Sigmoid colon (tissue), 7 donors: ENCODE measurements at places on chromosomes 1 and 21.

GRCh38 chr21:34126269-34126668, 52.9 kb downstream of the MRPS6 start:
- no peaks in the 10 kb centered on the region for H3K36me3 ChIP-seq
- H3K27ac ChIP-seq = peak overlapping the region; percentile 89
- H3K27me3 ChIP-seq = no peaks in the 10 kb centered on the region
- peaks cover 81% of the 10 kb centered on the region for H3K4me1 ChIP-seq
- no peak overlapping the region for H3K4me3 ChIP-seq
- peak; percentile 82 for DNase-seq

DNA sequence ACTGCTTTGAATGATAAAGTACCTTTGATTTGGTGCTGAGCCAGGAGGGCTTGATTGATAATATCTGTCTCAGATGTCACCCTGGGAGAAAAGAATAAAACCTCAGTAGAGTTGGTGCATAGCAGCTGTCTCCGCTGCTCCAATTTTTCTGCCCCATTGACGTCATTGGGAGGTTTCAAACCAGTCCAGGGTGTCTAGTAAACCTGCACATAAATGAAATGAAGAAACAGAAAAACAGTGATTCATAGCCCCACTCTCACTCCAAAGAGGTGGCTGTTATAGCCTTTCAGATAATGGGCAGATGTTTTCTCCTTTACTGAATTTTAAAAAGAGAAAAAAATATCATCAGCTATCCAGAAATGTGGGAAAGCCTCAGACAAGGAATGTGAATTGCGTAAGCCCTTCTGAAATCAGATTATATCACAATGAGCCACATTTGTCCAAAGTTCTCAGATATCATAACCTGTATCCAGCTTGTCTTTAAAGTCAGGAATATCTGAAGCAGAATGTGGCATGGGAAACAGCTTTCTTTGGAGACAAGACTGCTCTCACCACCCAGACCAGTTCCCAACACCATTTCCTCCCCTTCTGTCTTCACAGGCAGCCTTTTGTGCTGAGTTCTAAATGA, 351.3 kb upstream of the SGIP1 start:
- H3K4me3 ChIP-seq = no peak overlapping the region
- H3K27ac ChIP-seq = no peak overlapping the region
- DNase-seq = peak; percentile 78
- H3K36me3 ChIP-seq = no peaks in the 10 kb centered on the region

- no peak overlapping the region for H3K27ac ChIP-seq
- no peaks in the 10 kb centered on the region for H3K27me3 ChIP-seq
- H3K36me3 ChIP-seq = no peaks in the 10 kb centered on the region
- no peak overlapping the region for H3K4me3 ChIP-seq
- DNase-seq = no peak
Observed at GRCh38 chr1:69738458-69739250, 170.9 kb downstream of the LRRC7 start.

DNA sequence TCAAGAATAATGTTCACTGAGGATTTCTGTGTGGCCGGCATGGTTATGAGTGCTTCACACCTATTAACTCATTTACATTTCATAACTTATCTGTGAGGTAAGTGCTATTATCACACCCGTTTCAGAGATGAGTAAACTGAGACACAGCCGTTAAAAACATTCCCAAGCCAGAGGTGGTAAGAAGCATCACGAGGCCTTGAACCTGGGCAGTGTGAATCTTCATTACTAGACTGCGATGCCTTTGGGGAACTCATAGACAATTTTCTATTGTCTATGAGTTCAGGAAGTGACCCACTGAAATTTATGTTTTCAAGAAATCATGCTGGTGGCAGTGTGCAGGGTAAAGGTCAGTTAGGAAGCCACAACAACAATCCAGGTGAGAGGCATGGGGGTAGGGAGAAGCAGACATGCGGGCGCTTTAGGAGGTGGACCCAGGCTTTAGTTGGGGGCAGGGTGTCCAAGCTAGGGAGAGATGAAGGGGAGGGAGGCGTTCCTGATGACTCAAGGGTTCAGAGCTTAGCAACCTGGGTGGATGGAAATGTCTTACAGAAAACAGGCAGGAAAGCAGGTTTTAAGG, 14.5 kb downstream of the GNG12 start:
- H3K4me1 ChIP-seq = peaks cover 34% of the 10 kb centered on the region
- DNase-seq = no peak
- no peak overlapping the region for H3K4me3 ChIP-seq
- H3K27ac ChIP-seq = no peak overlapping the region
- no peaks in the 10 kb centered on the region for H3K36me3 ChIP-seq

- no peaks in the 10 kb centered on the region for H3K36me3 ChIP-seq
- DNase-seq = no peak
- no peak overlapping the region for H3K4me3 ChIP-seq
- no peaks in the 10 kb centered on the region for H3K27me3 ChIP-seq
- H3K27ac ChIP-seq = no peak overlapping the region
Observed at GRCh38 chr1:219476716-219477115, 136.2 kb downstream of the ZC3H11B start.

DNA sequence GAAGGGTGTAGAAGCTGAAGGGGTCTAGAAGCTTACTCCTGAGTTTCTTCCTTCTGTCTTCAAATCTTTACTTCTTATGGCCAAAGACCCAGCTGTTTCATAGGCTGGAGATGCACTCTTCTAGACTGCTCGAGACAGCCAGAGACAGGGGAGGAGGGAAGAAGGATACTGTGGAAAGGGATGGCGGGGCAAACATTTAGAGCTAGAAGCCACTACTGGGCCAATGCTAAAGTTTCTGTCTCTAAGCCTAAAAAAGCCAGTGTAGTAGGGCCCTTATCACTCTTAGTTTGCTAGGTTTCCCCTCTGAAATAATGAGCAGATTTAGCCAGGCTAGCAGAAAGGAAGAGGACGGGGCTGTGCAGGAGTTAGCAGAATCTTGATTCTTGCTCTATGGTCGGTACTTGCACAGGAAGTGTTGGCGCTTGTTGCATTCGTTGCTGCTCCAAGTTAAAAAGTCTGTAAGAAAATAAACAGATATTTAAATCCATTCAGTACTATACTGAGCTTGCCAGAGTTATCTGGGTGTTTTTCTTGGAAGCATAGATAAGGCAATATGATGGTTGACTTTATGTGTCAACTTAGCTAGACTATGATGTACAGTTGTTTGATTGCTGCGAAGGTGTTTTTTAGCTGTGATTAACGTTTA, 16.9 kb downstream of the REG4 start:
- H3K4me1 ChIP-seq = no peaks in the 10 kb centered on the region
- H3K27me3 ChIP-seq = no peaks in the 10 kb centered on the region
- H3K27ac ChIP-seq = no peak overlapping the region
- no peak for DNase-seq
- H3K4me3 ChIP-seq = no peak overlapping the region

DNA sequence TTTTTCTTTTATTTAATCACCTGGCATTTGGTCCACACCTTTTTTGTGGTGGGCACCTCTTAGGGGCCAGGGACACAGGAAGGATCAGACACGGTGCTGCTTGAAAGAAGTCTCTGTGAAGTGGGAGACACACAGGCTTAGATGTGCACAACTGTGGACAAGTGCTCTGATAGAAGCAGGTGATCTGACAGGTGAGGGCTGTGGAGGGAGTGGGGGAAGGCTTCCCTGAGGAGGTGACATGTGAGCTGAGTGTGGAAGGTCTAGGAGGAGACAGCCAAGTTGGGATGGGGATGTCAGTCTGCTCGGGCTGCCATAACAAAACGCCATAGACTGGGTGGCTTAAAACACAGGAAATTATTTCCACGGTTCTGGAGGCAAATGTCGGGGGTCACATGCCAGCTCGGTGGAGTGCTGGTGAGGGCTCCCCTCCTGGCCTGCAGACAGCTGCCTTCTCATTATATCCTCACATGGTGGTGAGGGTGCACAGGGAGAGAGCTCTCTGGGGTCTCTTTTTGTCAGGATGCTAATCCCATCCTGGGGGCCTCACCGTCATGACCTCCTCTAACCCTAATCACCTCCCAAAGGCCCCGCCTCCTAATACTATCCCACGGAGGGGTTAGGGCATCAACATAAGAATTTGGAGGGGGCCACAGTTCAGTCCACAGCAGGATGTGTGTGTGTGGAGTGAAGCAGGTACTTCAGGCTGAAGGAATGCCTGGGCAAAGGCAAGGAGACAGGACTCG, 5.2 kb upstream of the KIAA1614 start:
- no peak overlapping the region for H3K4me3 ChIP-seq
- no peaks in the 10 kb centered on the region for H3K27me3 ChIP-seq
- H3K27ac ChIP-seq = no peak overlapping the region
- H3K36me3 ChIP-seq = no peaks in the 10 kb centered on the region

DNA sequence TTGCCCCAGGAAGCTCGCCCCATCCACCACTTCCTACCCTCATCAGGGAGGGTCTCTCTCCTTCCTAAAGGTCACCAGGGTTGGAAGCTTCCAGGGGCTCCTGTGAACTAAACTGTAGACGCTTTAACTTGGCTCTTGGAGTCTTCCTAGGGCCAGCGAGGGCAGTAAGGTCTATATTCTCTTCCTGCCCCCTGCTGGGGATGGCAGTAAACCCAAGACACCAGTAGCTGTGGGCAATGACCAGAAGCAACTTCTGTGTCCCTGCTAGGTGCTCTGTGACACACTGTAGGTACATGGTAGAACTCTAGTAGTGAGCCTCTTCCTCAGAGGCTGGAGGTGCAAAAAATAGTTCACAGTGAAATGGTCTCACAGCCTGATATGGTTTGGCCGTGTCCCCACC, 30.0 kb downstream of the KCND3 start:
- H3K27ac ChIP-seq = peak overlapping the region; percentile 55
- DNase-seq = no peak
- no peaks in the 10 kb centered on the region for H3K27me3 ChIP-seq
- no peak overlapping the region for H3K4me3 ChIP-seq

DNA sequence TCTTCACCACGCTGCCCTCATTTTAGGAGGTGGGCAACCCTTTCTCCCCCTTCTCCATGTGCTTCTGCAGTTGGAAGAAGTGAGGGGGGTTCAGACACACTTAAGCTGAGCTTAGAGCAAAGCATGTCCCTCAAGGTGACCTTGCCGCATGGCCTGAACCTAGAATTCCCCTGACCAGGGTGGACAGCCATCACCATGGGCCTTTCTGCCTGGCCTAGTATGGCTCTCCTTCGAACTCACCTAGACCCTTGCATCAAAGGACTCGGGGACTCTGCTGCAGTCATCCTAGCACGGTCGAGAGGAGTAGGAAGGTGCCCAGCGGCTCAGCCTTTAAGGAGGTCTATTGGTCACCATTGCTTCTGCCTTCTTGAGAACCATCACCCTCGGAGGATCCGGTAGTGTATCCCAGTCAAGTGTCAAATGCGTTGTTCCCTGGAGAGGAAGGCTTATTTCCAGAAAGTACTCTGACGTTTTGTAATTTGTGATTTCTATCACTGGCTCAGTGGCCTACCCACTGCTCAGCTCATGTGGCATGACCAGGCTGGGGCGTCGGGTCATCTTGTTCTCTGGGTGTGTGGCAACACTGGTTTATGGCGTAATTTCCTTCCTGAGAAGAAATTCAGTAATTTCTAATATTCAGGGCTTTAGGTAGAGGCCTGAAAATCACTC, at the start of gene KCNE1:
TSS of gene KCNE1 (minus strand) at position 424 of the 669 bp plus-strand sequence. CDS start 62,576 bp downstream, outside the sequence.
- H3K4me3 ChIP-seq = no peak within 1 kb of the TSS
- peak; percentile 80 for DNase-seq
- no peaks in the 10 kb centered on the region for H3K36me3 ChIP-seq
- H3K27me3 ChIP-seq = no peaks in the 10 kb centered on the region
- H3K27ac ChIP-seq = peak within 1 kb of the TSS; percentile 60
- H3K4me1 ChIP-seq = no peaks in the 10 kb centered on the region

DNA sequence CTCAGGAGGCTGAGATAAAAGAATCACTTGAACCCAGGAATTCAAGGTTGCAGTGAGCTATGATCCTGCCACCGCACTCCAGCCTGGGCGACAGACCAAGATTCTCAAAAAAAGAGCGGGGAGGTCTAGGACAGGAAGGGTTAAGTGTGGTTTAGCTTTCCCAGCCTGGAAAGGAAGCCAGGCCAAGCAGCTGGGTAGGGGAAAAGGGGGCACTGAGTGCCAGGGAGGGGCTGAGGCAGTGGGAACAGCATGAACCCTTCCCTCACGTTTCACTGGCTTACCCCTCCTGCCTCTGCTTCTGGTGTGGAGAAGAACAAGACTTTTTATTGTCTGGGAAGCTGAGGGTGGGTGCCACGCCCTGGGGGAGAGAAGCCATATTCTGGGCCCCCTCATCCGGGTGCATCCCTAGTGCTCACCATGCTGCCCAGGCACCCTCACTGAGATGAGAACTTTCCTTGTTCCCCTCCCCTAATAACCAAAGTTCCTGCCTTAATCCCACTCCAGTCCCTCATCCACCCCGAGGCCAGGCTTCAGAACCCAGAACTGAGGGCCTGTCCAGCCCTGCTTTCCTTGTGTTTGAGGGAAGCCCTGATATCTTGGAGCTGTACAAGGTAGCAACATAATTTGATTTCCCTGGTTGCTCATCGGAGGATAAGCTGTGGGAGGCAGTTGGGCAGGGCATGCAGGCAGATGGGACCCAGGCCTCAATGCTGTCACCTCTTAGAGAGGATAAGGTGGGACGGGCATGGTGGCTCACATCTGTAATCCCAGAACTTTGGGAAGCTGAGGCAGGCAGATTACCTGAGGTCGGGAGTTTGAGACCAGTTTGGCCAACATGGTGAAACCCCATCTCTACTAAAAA, 2.0 kb upstream of the LMNA start:
- peak; percentile 74 for DNase-seq
- peak overlapping the region; percentile 98 for H3K27ac ChIP-seq
- H3K4me1 ChIP-seq = peaks cover 41% of the 10 kb centered on the region
- H3K4me3 ChIP-seq = no peak overlapping the region

DNA sequence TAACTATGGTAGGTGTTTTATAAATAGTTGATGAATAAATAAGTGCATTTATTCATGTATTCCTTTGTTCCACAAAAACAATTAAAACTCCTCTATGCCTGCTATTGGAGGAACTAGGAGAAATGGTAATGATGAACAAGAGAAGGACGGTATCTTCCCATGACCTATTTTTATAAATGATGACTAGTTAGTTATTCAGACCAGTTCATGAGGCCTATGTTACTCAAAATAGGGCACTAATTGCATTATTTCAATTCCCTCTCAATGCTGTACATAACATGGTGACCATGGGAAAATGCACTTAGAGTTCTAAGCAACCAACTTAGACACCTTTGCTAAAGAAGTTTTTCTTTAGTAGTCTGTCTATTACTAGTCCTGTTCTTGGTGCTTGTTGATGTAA, 53.1 kb downstream of the XCL1 start:
- no peak overlapping the region for H3K4me3 ChIP-seq
- no peak overlapping the region for H3K27ac ChIP-seq
- DNase-seq = no peak
- no peaks in the 10 kb centered on the region for H3K36me3 ChIP-seq
- no peaks in the 10 kb centered on the region for H3K27me3 ChIP-seq

GRCh38 chr1:7121622-7121988, 336.4 kb downstream of the CAMTA1 start:
- H3K36me3 ChIP-seq = no peaks in the 10 kb centered on the region
- H3K27ac ChIP-seq = no peak overlapping the region
- no peaks in the 10 kb centered on the region for H3K4me1 ChIP-seq
- no peaks in the 10 kb centered on the region for H3K27me3 ChIP-seq
- no peak overlapping the region for H3K4me3 ChIP-seq

GRCh38 chr1:32250893-32251716, at the start of gene LCK:
Gene LCK (plus strand): TSS chr1:32251265. CDS start chr1:32274330, 23,065 bp downstream.
- H3K36me3 ChIP-seq = no peaks in the 10 kb centered on the region
- H3K27ac ChIP-seq = peak within 1 kb of the TSS; percentile 74
- DNase-seq = no peak
- H3K27me3 ChIP-seq = no peaks in the 10 kb centered on the region
- no peak within 1 kb of the TSS for H3K4me3 ChIP-seq

- no peak for DNase-seq
- no peaks in the 10 kb centered on the region for H3K36me3 ChIP-seq
- no peak overlapping the region for H3K4me3 ChIP-seq
- peaks cover 20% of the 10 kb centered on the region for H3K4me1 ChIP-seq
- no peaks in the 10 kb centered on the region for H3K27me3 ChIP-seq
Observed at GRCh38 chr21:45765375-45765774, 121.8 kb downstream of the PCBP3 start.
